ENCODE measurements at places on chromosomes 11 and 22.

- DNase-seq: no peak
These were observed 102.8 kb downstream of the STIM1 start for GRCh38 chr11:3958281-3958680.

DNA sequence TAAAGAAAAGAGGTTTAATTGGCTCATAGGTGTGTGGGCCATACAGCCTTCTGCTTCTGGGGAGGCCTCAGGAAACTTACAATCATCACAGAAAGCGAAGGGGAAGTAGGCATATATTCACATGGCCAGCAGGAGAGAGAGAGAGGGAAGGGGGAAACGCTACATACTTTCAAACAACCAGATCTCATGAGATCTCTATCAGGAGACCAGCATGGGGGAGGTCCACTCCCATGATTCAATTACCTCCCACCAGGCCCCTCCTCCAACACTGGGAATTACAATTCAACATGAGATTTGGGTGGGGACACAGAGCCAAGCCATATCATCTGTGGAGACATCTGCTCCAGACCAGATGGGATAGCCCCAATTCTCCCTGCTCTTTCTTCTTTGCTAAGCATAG is 866.0 kb downstream of the BRD1 start:
- DNase-seq: no peak

DNA sequence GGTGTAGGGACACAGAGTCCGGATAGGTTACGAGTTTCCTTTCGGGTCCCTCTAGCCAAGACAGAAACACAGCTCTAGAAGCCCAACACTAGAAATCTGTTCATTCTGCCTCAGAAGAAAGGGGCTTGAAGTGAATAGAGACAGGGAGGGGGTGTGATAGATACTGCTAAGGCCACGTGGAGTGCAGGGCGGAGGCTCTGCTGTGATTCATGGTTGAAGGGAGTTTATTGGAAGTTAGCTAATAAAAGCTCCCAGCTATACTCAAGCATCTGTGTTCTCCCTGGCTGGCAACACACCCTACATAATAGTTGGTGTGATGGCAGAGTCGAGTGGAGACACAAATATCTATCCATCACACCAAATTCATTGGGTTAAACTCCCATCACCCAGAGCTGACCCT is 337.4 kb downstream of the CADM1 start:
- DNase-seq: no peak

GRCh38 chr22:30324014-30324730 is 2.6 kb downstream of the TBC1D10A start:
- no peak for DNase-seq

Measured in stimulated activated CD4-positive, alpha-beta T cell treated with anti-CD3 and anti-CD28 coated beads, Interleukin-1b, Interleukin-23, amount 100 ng/mL, for 1 hour (primary cell).